Activated naive CD4-positive, alpha-beta T cell (primary cell): ENCODE measurements at places on chromosomes 6 and 20.

GRCh38 chr6:53630533-53631226 lies 34.9 kb downstream of the KLHL31 start:
- DNase-seq, result no peak

DNA sequence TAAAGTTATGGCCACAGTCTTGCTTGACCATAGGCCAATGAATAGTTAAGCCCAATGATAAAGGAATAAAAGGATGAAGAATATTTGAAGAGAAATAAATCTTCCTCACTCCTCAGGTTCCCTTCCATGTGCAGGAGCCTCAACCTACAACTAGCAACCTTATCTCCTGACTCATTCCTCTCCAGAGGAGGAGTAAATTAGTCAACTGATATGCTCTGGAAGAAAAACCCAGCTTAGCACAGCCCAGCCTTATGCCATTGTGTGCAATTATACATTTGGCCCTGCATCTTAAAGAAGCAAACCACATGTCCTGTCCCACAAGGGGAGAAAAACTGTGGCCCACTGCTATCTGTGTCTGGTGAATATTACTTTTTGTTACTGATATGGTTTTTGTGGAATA lies 82.1 kb downstream of the PHIP start:
- no peak for DNase-seq

DNA sequence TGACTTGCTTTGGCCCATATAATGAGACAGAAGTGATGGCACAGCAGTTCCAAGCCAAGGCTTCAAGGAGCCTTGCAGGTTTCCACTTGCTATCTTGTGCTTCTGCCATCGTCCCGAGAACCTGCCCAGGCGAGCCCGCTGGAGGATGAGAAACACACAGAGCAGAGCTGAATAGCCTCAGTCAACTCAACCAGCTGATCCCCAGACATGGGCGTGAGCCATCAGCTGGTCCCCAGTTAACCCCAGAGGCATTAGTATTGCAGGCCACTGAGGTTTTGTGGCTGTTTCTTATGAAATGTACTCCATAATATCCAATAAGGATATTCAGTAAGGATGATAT lies 81.7 kb upstream of the SHLD1 start:
- DNase-seq, result no peak

DNA sequence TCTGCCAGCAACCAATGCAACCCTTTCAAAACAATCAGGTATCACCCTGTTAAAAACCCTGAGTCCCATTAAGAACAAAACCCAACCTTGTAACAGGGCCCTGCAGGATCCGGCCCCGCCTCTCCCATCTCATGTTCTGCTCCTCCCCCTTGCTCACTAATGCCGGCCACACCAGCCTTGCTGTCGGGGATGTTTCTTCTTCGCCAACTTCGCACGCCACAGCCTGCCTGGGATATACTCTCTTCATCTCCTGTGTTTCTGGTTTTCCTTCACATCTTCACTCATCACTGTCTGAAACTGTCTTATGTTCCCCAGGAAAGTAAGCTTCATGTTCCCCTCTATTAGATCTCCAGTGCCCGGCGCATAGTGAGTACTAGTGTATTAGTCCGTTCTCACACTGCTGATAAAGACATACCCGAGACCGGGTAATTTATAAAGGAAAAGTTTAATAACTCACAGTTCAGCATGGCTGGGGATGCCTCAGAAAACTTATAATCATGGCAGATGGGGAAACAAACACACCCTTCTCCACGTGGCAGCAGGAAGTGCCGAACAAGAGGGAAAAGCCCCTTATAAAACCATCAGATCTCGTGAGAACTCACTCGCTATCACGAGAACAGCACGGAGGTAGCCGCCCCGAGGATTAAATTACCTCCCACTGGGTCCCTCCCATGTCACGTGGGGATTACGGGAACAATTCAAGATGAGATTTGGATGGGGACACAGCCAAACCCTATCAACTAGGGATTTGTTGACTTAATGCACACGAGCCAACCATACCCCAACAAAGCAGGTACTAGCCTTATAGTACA lies 5.1 kb downstream of the TP53RK start:
- no peak for DNase-seq

- no peak for DNase-seq
Observed at GRCh38 chr20:47969426-47969825, 184.1 kb upstream of the SULF2 start.

DNA sequence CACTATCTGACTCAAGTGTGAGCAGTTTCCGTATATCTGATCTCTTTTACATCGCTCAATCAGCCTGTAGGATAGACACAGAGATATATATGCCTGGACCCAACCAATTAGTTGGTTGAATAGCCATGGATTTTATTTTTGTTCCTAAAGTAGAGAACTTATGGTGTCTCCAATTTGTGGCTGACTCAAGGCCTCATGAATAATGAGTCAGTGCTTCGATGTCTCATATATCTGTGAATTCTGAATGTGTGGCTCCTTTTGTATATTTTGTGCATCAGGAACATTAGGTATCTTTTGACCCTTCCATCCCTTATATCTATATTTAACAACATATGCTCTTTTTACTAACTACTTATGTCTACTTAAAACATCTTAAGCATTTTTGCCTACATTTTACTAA lies 64.5 kb downstream of the OR2B2 start:
- no peak for DNase-seq

DNA sequence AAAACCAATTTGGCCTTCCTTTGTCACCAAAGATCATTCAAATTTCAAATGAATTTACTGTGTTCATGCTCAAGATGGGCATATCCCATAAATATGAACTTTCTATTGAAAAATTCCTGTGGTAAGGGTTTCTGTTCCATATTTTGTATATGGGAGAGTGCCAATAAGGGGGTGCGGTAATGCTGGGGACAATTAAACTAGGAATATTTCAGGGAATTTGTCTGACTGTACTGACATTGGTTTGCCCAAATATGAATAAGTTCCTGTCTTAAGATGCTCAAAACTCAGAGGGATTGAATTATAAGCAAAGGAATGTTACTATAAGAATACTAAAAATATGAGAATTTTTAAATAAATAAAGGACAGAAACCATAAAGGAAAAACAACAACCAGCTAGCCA lies 553.0 kb upstream of the MARCKS start:
- DNase-seq, result no peak

DNA sequence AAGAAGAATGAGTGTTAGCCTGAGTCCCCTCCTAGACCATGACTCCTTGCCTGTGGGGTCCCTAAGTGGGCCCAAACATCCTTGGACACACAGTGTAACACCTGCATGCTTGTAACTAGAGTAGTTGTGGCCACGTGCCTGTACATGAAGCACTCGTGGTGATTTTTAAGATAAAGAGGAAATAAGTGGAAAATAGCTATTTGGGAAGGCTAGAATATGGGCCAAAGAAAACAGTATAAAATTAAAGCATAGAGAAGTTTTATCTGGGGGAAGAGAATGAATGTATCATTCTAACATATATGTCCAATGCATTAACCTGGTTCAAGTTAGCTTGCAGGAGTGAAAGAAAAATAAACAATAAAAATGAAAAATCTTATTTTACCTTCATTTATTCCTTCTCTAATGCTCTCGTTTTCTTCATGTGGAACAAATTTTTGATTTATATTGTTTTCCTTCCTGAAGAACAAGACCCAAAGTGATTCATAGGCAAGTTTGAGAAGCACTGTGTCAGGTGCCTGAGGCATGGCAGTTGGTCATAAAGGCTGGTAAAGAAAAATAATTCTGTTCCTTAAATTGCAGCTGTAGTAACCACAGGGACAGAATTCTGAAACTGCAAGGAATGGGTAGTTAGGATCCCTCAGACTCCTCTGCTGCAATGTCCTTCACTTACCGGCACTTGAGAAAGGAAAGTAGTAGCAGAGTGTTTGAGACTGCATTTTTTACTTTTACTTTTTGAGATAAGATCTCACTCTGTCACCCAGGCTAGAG lies 8.5 kb upstream of the CST3 start:
- no peak for DNase-seq

DNA sequence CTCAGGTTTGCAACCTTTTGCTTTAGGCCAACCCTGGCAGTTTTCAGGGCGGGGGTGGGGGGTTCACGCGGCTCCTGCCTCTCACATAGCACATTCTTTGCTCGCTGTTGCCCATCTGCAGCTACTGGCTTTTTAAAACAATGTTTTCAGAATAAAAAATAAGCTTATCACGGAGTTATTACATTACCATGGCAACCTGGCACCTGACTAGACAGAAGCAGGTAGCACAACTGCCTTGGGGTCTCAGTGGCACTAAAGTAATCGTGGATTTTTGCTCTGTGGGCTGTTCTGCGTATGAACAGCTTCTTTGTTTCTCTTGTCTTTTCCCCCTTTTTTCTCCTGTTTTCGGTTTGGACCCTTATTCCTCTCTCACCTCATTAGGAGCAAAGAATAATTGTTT lies 9.1 kb upstream of the MANBAL start:
- DNase-seq, result no peak

DNA sequence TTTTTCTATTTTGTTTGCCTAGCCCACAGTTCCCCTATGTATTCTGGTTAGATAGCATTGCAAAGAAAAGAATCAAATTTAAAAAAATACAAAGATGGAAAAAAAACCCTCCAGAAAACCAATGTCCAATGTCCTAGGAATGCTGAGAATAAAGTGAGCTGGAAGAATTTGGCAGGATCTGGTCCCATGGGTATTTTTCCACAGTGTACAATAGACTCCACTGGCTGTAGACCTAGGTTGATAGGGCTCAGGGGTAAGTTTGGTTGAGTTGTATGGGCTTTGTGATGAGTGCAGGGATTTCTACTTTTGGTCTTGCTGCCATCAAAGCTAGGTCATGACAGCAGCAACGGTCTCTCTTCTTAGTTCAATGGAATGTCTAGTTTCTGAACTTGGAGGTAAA lies 41.5 kb downstream of the SLC22A2 start:
- DNase-seq, result no peak

GRCh38 chr6:98942263-98942803 lies 5.4 kb downstream of the FBXL4 start:
- no peak for DNase-seq

GRCh38 chr20:2417213-2417541 lies 36.5 kb downstream of the TGM6 start:
- no peak for DNase-seq

DNA sequence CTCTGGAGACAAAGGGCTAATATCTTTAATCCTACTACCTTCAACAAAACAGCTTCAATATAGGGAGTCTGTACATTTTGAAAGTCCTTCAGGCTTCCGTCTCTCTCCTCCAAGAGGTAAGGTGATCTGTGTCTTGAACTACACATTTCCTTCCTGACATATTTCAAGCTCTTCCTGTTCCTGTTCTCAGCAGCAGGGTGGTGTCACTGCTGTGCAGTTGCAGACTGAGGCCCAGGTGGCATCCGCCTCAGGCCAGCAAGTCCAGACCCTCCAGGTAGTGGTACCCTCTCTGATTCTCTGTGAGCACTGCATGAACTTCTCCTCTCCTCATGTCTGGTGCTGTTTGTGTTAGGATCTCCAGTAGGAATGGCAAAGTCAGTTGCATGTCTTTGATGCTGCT lies 7.8 kb downstream of the NFYA start:
- DNase-seq, result no peak

GRCh38 chr20:9474835-9475415 lies 39.5 kb upstream of the LAMP5 start:
- DNase-seq, result no peak

DNA sequence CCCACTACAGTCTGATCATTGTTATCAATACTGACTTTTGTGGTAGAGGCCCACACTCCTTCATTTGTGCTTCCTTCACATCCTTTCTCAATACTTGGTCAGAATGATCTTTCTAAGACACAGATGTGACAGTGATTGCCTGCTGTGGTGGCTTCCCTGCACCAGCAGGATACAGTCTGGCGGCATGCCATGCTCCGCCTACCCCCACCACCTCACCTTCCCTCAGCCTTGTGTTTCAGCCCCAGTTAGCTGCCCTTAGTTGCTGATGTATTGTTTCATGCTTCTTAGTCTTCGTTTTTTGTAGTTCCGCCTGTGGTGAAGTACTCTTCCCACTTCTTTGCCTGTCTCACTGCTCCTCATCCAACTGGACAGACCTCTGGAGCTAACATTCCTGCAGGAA lies 10.9 kb downstream of the LRRC1 start:
- DNase-seq, result no peak

GRCh38 chr6:15218401-15218800 lies 27.5 kb upstream of the JARID2 start:
- DNase-seq, result no peak

DNA sequence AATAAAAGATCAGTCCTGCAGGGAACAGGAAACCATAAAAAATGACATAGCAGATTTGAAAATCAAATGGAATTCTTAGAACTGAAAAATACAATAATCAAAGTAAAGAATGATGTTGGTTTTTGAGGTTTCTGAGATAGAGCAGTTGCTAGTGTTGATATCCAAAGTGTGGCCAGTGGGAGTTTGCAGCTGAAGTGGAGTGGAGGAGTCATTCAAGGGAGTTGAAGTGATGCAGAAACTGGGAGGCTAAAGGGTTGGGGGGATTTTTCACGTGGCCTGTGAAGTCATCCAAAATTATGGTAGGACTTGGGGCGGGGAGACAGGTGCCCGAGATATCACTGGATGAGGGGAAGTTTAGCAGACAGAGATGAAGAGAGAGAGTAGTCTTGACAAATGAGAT lies 123.6 kb downstream of the CDC5L start:
- no peak for DNase-seq
